ENCODE measurements at places on chromosomes 12 and 14. TPM values are rescaled to one million over a fixed set of nuclear protein-coding genes. Genes with fewer than 3 reads are reported as not detected.

Gene LRRIQ1
- 2.3 TPM for total RNA-seq

Gene APOF
- not detected for total RNA-seq

Gene MMP17
- 1.7 TPM for total RNA-seq

Gene TC2N
- 9.6 TPM for total RNA-seq

Gene TEAD4
- 37.9 TPM for total RNA-seq

Gene CIROP
- not detected for total RNA-seq

Gene AICDA
- 1.3 TPM for total RNA-seq

Gene GRIN2B
- total RNA-seq, result 0.07 TPM

Gene EML1
- 11.6 TPM for total RNA-seq

Gene KDM2B
- total RNA-seq, result 34.7 TPM

Gene PIWIL1
- 0.27 TPM for total RNA-seq

Gene OR4K1
- total RNA-seq, result not detected

Gene SMIM41
- total RNA-seq, result not detected

Gene GRIP1
- 4.2 TPM for total RNA-seq

Gene YEATS4
- total RNA-seq, result 55.6 TPM

Gene DBX2
- total RNA-seq, result not detected

Gene BEGAIN
- total RNA-seq, result 3.2 TPM

Gene CLECL1
- not detected for total RNA-seq

Gene RGS6
- total RNA-seq, result not detected

Gene KLRC4
- not detected for total RNA-seq

Measured in kidney epithelial cell (primary cell).